CD8-positive, alpha-beta memory T cell (primary cell): ENCODE measurements at places on chromosomes 13 and 19. TPM values are rescaled to one million over a fixed set of nuclear protein-coding genes. Genes with fewer than 3 reads are reported as not detected.

- no peak for DNase-seq
- H3K36me3 ChIP-seq = no peaks in the 10 kb centered on the region
- no peak overlapping the region for H3K27ac ChIP-seq
- H3K4me1 ChIP-seq = peaks cover 43% of the 10 kb centered on the region
Measured at GRCh38 chr19:41930322-41930722, 2.1 kb upstream of the ERFL start.

GRCh38 chr13:95546919-95547318 is 5.6 kb upstream of the CLDN10 start:
- no peaks in the 10 kb centered on the region for H3K4me1 ChIP-seq
- no peaks in the 10 kb centered on the region for H3K36me3 ChIP-seq
- peaks cover 6% of the 10 kb centered on the region for H3K27me3 ChIP-seq
- no peak overlapping the region for H3K27ac ChIP-seq
- DNase-seq = no peak
- H3K4me3 ChIP-seq = no peak overlapping the region

- no peak overlapping the region for H3K27ac ChIP-seq
- H3K4me1 ChIP-seq = no peaks in the 10 kb centered on the region
- H3K4me3 ChIP-seq = no peak overlapping the region
- H3K36me3 ChIP-seq = no peaks in the 10 kb centered on the region
- H3K27me3 ChIP-seq = no peaks in the 10 kb centered on the region
Measured at GRCh38 chr13:24328145-24328544, 18.8 kb downstream of the C1QTNF9 start.

The TLE2 gene
- total RNA-seq = 5.3 TPM

- no peak overlapping the region for H3K4me3 ChIP-seq
- no peaks in the 10 kb centered on the region for H3K27me3 ChIP-seq
- DNase-seq = no peak
- peaks cover 32% of the 10 kb centered on the region for H3K4me1 ChIP-seq
- H3K27ac ChIP-seq = peak overlapping the region; percentile 38
- H3K36me3 ChIP-seq = no peaks in the 10 kb centered on the region
Measured at GRCh38 chr13:30156826-30157615, 150.3 kb downstream of the KATNAL1 start.

DNA sequence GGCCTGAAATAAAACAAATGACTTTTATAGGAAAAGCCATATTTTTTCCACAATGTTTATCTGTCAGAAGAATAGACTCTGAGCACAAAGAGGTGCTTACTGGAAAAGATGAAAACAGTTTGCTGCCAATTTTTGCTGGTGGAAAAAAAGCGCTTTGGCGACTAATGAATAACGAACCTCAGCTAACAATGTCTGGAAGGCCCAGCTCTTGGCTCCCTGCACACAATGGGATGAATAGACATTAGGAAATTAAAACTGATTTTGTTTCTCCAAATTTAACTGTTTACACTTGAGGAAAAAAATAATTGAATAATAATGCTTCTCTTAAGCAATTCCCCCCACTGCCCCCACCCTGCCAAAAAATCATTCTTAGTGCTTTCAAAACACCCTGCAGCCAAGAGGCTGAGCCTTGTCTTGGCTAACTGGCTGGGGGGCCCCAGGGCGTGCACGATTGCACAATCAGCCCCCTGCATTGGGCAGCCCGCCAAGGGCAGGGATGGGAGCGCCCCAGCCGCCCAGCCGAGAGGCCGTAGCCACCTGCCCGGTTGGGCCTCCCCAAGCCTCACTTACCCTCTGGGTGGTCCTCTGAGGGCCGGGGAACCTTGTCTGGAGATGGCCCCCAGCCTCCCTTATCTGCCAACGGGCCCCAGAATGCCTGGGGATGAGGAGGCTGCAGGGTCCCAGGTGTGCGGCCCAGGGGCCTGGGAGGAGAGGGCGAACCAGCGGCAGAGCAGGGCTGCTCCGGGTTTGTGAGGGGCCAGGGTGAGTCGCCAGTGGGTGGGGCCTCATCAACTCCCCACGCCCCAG is 16.8 kb downstream of the CEBPG start:
- H3K27ac ChIP-seq = no peak overlapping the region
- H3K4me1 ChIP-seq = no peaks in the 10 kb centered on the region
- no peak overlapping the region for H3K4me3 ChIP-seq
- H3K27me3 ChIP-seq = no peaks in the 10 kb centered on the region
- no peak for DNase-seq
- no peaks in the 10 kb centered on the region for H3K36me3 ChIP-seq

- H3K27ac ChIP-seq = peak overlapping the region; percentile 14
- H3K27me3 ChIP-seq = no peaks in the 10 kb centered on the region
- peaks cover 14% of the 10 kb centered on the region for H3K4me1 ChIP-seq
- DNase-seq = peak; percentile 74
Measured at GRCh38 chr13:113153810-113154748, 4.4 kb upstream of the PROZ start.

DNA sequence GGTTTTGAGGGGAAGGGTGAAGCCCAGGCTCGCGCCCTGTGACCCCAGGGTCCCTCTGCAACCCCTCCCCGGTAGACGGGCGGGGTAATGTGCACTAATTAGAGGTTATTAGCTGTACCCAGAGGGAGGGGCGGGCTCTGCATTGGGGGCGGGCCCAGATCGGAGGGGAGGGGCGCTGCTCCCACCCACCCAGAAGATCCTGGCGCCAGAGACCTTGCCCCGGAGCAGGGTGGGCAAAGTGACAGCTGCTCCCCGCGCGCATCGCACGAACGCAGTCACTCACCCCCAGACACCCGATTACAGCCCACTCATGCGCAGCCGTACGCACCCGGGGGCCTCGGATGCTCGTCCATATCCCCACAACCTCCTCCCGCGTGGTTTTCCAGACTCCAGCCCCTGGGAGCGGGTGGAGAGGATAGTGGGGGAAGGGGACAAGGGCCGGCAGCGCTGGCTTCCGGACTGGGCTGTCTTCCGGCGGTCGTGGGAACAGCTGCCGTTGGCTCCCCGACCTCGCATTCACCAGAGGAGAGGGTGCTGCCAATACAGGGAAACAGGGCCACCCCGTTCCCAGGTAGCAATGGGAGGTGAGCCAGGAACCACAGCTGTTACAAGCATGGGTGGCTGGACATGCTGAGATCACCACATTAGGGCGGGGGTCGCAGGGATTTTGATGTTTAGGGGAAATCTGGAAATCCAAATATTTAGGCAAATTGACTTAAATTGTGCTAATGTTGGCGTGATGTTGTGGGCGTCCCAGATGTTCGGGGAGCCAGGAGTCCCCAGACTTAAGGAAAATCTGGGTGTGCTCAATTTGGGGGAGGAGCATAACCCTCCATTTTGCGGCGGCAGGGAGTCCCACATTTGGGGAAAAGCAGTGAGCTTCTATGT is 2.9 kb upstream of the HOOK2 start:
- H3K27me3 ChIP-seq = no peaks in the 10 kb centered on the region
- H3K4me1 ChIP-seq = peaks cover 46% of the 10 kb centered on the region
- no peaks in the 10 kb centered on the region for H3K36me3 ChIP-seq
- H3K27ac ChIP-seq = peak overlapping the region; percentile 61
- peak; percentile 32 for DNase-seq
- peak overlapping the region; percentile 92 for H3K4me3 ChIP-seq

- no peaks in the 10 kb centered on the region for H3K27me3 ChIP-seq
- no peak for DNase-seq
- no peak overlapping the region for H3K27ac ChIP-seq
- H3K4me3 ChIP-seq = no peak overlapping the region
Measured at GRCh38 chr13:111343186-111343805, 22.9 kb downstream of the TEX29 start.

DNA sequence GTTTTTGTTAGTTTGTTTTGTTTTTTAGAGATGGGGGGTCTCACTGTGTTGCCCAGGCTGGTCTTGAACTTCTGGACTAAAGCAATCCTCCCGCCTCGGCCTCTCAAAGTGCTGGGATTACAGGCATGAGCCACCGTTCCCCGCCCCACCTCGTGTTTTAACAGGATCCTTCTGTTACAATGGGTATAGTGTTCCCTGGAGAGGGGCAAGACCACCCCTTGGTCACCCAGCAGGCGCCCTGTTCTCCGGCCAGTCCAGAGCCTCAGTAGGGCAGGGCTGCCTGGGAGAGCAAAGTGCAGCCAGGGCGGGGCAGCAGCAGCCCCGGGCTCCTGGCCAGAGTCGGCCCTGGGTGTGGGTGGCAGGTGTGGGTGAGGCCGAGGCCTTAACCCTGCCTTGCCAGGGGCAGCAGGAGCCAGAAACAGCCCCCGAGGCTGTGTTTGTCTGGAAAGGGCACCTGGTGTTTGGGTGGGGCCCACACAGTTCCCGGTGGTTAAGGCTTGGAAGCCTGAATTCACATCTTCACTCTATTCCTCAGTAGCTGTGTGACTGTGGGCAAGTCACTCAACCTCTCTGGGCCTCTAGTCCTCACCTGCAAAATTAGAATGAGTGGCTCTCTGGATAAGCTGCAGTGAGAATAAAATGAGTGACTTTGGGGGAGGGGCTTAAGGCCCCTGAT is 7.2 kb downstream of the VASP start:
- no peaks in the 10 kb centered on the region for H3K27me3 ChIP-seq
- peaks cover 6% of the 10 kb centered on the region for H3K36me3 ChIP-seq
- H3K27ac ChIP-seq = peak overlapping the region; percentile 61
- no peak for DNase-seq

The DOCK6 gene
- total RNA-seq = 2.3 TPM

DNA sequence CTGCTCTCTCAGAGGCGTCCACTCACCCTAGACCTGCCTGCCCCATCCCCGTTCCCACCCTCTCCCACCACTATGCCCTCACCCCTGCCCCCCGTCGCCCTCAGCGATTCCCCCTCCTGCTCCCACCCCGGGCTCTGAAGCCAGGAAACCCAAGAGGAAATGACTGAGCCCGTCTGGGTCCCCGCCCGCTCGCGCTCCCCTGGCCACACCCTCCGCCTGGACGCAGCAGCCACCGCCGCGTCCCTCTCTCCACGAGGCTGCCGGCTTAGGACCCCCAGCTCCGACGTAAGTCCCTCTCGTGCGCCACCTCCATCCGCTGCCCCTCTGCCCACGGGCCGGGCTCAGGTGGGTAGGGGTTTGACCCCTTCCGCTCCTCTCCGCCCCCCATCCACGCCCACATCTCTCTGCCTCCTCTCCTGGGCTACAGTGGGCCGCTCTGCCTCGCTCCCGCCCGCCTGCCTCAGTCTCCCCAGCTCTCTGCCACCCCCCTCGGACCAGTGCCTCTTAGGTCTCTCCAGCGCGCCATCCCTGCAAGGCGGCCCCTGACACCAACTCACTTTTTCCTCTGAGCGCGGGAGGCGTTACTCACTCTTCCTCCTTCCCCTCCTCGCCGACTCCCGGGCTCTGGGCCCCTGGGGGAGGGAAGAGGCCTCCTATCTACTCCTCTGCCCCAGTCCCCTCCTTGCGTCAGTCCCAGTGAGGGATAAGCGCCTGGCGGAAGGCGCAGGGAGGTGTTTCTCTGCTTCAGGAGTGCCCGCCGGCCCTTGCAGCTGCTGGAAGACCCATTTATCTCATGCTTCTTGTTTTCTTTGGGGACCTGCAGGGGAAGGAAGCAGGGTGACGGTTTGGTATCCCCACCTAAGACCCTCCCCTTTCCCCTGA is at the start of gene FXYD5:
Gene FXYD5 (plus strand): TSS at position 211 of the 882 bp plus-strand sequence. CDS start 816 bp downstream, outside the sequence.
- H3K27ac ChIP-seq = peak within 1 kb of the TSS; percentile 91
- H3K36me3 ChIP-seq = peaks cover 29% of the 10 kb centered on the region
- DNase-seq = peak; percentile 62
- H3K4me1 ChIP-seq = peaks cover 37% of the 10 kb centered on the region

- H3K36me3 ChIP-seq = no peaks in the 10 kb centered on the region
- no peak overlapping the region for H3K27ac ChIP-seq
- no peak overlapping the region for H3K4me3 ChIP-seq
- no peaks in the 10 kb centered on the region for H3K4me1 ChIP-seq
Measured at GRCh38 chr13:60282708-60283107, 114.3 kb upstream of the TDRD3 start.

The CD70 gene
- total RNA-seq = 63.1 TPM

The SIGLEC9 gene
- total RNA-seq = 0.46 TPM

The ZNF571 gene
- total RNA-seq = 3.3 TPM

GRCh38 chr13:87981416-87981815 is 310.2 kb downstream of the SLITRK5 start:
- no peaks in the 10 kb centered on the region for H3K4me1 ChIP-seq
- no peak for DNase-seq
- H3K36me3 ChIP-seq = no peaks in the 10 kb centered on the region
- H3K27ac ChIP-seq = no peak overlapping the region
- H3K27me3 ChIP-seq = no peaks in the 10 kb centered on the region

- no peaks in the 10 kb centered on the region for H3K27me3 ChIP-seq
- H3K36me3 ChIP-seq = no peaks in the 10 kb centered on the region
- H3K4me1 ChIP-seq = no peaks in the 10 kb centered on the region
- DNase-seq = no peak
Measured at GRCh38 chr13:29185926-29186325, 365.8 kb downstream of the MTUS2 start.

The FUT3 gene
- not detected for total RNA-seq

The NTN5 gene
- total RNA-seq = 0.33 TPM

The ANO8 gene
- total RNA-seq = 4.1 TPM

DNA sequence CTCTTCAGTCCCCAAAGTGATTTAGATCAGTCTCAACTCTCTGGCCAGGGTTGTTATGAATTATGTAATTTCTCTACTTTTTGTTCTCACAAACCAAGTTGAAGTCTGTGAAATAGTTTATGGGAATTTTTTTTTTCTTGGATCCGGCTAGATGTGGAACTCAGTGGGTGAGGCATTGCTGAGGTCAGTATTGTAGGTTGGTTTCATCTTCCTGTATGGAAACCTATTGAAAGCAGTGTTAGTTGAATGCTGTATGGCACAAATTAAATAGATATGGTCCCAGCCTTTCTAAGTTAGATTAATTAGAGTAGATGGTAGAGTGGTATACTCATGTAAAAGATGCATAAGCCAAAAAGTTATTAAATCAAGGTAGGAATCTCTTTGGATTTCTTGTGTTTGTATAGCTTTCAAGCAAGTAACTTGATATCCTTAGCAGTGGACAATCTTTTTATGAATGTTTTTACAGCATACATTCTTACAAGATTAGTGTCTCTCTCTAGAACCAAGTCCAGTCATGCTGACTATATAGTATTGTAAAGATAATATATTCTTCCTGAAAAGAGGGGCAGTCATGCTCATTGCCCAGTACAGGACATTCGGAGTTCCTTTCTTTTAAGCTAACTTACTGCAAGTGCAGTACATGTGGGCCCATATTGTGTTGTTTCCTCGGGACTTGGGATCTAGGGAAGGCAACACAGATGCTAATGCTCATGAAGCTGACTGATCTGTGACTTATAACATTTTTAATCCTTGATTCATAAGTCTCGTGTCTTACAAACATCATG is 2541.1 kb downstream of the PCDH9 start:
- no peak overlapping the region for H3K27ac ChIP-seq
- H3K4me1 ChIP-seq = no peaks in the 10 kb centered on the region
- DNase-seq = no peak
- H3K4me3 ChIP-seq = no peak overlapping the region
